Naive thymus-derived CD8-positive, alpha-beta T cell (primary cell): ENCODE measurements at places on chromosomes 2 and 18.

DNA sequence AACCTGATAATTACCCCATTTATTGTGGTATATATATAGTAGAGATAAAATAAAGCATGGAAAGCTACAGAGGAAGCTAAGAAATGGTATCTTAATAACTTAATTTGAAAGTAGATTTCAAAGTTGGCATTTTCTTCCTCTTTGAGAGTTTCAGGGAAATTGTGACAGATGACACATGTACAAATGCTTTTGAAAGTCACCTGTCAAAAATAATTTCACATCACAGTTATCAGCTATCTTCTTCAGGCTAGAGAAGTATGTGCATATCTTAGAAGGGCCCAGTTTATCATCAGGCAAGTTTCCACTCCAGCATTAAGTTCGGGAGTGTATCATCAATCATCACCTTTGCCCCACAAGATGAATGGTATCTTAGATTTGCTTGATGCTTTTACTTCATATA lies 457.9 kb downstream of the LRRTM4 start:
- no peak for DNase-seq

DNA sequence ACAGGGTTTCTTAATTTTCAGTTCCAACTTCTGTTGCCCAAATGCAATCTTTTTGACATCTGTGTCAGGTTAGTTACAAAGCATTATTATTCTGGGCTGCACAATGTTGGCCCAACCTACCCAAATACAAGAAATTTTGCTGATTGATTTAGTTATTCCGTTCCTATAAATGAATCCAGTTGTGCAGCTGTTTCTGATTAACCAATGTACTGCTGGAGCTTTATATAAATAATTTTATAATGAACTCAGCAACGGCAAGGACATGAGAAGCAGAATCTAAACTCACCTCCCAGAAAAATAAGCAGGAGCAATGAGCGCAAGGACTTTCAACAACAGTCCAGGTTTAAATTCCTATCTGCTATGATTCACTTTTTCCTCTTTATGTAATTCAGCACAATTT lies 76.3 kb upstream of the WIPF1 start:
- no peak for DNase-seq

GRCh38 chr2:148899638-148900318 lies 24.8 kb downstream of the KIF5C start:
- no peak for DNase-seq

- DNase-seq, result no peak
These were observed 114.0 kb downstream of the HIBCH start for GRCh38 chr2:190205657-190206056.

DNA sequence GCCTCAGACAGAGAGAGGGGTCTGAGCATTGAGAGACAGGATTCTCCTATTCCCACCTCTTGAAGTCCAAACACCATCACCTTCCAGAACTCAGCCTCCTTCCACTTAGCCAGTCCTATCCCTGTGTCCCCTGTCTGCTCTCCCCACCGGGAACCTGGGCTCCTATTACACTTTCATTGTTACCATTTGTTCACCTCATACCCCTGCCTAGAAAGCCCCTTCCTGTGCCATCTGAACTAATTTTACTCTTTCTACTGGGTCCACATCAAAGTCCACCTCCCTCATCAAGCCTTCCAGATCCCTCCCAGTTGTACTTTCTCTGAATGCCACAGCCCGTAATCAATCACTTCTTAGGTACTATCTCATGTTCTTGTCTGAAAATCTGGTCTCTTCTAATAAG lies 220.6 kb downstream of the ZBTB7C start:
- no peak for DNase-seq

GRCh38 chr2:96529376-96530143 lies 7.0 kb upstream of the ARID5A start:
- DNase-seq, result no peak

DNA sequence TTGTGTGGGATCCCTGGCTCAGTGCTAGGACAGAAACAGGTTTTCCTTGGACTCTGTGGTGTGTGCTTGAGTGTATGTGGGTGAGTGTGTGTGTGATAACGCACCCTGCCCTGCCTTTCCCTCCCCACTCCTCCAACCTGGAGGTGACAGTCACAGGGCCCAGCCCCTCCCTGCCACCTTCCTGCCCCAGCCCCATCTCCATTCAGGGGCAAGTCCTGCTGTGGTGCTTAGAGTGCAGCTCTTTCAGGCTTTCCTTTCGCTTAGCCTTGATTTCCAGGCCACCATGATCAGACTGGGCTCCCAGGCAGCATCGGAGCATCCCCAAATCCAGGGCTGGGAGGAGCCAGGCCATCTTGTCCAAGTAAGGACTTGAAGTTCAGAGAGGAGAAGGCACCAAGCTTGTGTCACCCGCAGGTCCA lies 185.2 kb downstream of the ZFP36L2 start:
- no peak for DNase-seq

GRCh38 chr2:212712466-212712865 lies 173.9 kb upstream of the ERBB4 start:
- no peak for DNase-seq

- DNase-seq, result no peak
These were observed 15.4 kb upstream of the MSGN1 start for GRCh38 chr2:17800693-17801458.

DNA sequence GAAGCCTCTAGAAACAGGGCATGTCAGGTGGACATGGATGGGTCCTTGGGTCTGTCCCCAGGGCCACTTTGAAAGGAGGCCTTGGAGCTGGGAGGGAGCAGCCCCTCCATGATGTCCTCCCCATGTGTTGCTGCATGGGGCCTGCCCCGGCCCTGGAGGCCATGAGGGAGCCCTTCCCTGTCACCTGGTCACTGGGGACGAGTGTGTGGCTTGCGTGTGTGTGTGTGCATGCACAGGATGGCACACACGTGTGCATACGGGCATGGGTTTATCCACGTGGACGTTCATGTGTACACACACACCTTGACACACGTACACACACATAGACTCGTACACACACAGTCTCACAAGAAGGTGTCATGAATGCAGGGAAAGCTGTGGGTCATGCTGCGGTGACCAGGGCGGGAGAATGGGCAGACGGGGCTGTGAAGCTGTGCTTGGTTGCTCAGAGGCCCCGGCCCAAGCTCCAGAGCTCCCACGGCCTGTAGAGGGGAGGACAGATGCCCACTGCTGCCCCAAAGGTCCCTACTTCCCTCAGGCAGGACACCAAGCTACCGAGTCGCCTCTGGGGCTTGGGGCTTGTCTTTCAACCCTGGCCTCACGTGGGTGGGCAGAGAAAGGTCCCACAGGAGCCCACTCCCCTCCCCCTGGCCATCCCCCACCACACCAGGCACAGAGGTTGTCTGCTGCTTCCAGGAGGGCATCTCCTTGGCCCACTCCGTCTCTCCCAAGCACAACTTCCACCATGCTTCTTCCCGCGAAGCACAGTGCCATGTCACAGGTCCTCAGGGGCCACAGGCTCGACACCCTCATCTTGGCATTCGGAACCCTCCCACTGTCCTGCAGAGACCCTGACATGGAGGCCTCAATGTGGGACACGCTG lies 42.3 kb upstream of the GPC1 start:
- DNase-seq, result no peak

DNA sequence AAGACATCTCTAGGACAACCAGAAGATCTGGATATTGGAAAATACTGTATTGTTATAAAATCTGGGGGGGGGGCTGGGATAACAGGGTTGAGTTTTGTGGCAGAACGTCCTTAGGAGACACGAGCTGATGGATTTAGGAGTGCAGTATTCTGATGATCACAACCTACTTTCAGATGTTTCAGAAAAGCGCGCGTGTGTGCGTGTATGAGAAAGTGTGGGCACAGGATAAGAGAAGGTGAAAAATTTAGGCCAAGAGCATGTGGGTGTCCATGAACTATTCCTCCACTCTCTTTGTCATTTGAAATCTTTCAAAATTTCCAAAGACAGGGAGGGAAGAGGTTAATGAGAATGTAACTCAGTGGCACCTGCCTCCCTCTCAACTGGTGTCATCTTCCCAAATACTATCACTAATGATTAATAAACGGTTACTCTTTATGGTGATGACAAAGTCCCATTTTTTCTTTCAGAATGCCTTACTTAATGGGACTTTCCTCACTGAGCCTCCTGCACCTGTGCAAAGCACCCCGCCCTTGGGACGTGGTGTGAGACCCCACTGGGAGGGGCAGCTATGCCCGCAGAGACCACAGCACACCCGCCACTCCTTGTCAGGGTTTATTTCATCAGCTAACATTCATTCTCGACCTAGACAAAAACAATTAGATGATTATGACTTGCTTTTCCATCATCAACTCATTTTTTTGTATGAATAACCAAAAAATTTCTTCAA lies 53.6 kb downstream of the HS6ST1 start:
- no peak for DNase-seq

GRCh38 chr2:45119038-45119437 lies 109.8 kb upstream of the SIX2 start:
- DNase-seq, result no peak

DNA sequence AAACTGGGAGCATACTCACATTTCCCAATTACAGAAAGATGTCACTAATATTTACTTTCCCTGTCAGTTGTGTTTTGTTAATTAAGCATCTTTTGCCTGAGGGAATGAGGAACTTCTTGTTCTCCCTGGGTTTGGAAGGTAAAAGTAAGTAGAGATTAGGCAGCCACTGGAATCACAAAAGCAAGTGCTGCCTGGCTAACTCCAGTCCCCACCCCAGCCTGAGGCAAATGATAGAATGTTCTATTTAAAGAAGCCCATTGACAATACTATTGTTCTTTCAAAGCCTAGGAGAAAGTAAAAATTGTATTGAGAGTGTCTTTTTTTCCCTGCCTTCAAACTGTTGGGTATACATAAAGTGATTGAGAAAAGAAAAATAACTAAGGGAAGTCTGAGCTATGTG lies 93.8 kb downstream of the MBD2 start:
- DNase-seq, result no peak

- DNase-seq, result no peak
These were observed 12.2 kb downstream of the ARPC2 start for GRCh38 chr2:218229239-218229638.

DNA sequence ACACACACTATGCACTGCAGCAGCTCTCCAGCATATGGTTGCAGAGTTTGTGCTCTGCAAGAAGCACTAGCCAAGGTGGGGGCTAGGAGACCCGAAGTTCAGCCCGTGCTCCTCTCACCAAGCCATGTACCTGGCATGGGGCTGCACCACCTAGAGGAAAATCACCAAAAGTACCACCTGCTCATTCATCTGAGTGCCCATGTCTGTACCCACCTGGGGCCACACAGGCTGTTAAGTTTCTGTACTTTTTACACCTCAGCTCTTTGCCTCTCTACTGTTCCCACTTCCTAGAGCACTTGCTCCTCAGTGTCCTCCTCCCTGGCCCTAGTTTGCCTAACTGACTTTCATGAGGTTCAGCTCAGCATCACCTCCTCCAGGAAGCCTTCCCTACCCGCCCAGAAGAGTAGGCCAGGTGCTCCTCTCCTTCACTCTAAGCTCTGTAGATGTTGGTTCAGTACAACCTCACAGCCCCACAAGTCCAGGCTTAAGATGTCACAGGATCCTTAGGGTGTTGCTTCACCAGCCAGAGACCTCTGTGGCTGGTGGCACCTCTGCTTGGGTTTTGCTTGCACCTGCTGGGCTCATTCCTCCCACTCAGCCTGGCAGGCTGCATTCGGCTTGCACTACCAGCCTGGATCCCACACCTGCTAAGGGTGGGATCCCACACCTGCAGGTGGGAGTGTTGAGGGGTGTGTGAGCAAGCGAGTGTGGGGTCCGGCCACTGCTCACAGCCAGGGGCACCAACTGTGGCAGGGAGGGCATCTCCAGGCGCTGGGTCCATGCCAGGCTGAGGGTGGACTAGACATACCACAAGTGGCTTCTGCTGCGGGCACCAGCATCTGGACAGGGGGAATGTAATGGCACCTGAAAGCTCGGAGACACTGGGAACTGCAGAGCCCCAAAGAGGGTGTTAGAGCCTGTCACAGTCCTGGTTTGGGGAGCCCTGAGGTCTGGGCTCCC lies 10.2 kb upstream of the TFCP2L1 start:
- no peak for DNase-seq

GRCh38 chr2:190981733-190982132 lies 32.2 kb downstream of the STAT1 start:
- no peak for DNase-seq

DNA sequence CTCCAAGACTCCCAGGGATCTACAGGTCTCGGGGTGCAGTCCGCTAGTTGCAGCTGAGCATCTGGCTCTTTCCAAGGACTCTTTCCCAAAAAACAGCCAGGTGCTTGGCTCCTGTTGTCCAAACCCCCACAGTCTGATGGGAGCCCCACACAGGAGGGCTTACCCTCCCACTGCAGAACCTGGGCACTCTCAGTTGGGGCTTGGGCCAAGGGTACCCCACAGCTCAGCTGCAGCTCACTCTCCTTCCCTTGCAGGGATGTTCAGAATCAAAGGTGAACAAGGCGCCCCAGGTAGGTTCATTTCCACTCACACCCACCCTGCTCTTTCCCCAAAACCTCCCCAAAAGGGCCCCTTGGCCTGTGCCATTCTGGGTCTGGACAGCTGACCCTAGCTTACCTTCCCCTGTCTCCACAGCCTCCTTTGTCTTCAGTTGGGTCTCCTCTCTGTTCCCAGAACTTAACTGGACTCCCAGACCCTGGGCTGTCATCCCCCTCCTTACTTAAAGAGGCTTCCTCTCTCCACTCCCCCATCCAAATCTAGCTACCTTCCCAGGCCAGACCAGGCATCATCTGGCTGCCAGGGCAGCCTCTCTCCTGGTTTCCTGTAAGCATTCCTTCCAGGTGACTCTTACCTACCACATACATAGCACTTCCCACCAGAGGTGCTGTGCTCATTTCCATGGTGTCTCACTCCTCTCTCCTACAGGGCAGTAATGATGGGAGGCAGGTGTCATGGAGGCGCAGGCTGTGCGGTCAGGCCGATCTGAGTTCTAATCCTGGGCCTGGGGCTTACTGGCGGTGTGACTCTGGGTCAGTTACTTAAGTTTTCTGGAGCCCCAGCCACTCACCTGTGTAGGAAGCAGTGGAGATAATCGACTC lies 29.5 kb downstream of the MARCO start:
- DNase-seq, result no peak

DNA sequence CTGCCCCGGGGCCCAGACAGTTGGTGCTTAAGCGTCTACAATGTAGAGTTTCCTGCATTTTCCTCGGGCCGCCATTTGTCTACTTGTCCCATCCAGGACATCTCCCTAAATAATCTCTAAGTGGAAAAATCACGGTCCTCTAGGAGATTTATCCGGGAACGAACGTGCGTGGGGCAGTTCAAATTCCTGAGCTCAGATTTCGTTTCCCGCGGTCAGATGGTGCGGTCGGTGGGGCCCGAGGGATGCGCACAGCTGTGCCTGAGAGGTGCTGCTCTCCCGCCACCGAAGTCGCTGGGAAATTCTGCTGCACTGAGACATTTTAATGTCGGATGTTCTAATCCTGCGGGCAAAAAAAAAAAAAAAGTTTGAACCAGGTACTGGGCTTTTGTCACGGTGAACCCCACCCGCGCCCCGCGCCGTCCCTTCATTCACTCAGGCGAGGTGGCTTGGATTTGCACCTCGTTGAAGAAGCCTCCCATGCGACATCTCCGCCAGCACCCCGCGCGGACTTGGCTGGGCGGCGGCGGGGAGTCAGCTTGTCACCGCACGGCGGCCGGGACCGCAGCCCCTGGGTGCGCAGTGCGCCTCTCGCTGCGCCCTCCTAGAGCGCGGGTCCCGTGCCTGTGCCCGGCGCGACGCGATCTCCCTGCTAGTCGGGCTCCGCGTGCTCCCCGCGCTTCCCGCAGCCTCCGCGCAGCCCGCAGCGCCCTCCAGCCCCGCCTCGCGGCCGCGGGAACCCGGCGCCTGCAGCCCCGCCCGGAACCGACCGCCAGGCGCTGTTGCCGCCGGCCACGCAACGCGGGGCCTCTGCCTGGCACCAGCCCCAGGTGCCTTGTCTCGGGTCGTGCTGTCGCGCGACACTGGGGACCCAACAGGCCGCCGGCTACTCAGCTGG lies 191.9 kb upstream of the TCF4 start:
- no peak for DNase-seq
